ENCODE measurements at places on chromosomes 5 and 9.

DNA sequence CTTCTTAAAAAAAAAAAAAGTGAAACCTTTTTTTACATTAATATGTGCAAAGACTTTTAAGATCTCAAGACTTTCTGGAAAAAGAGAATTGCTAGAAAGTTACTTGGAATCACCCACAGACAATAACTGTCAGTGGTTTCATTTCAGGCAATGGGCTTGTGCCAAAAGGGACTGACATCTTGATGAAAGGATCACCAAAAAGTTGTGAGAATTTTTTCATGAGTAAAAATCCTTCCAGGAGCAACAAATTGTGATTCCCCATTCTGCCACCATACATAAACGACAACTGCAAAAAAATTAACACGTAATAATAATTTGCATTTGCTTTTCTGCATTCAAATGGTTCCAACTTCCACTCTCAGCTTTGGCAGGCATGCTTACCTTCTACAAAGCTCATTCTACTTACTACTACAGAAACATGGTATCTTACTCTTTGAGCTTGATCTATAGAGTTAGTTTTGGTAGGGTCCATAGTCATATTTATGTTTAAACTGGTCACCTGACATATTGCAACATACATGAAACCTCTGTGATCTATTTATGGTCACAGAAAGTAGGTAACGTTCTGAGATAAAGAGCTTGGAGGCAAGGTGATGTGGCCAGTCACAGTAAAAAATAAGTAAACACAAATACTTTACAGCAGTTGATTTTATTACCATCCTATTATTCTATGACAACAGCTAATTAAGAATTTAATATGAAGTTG is 3.0 kb downstream of the NREP start:
- no peak for DNase-seq

DNA sequence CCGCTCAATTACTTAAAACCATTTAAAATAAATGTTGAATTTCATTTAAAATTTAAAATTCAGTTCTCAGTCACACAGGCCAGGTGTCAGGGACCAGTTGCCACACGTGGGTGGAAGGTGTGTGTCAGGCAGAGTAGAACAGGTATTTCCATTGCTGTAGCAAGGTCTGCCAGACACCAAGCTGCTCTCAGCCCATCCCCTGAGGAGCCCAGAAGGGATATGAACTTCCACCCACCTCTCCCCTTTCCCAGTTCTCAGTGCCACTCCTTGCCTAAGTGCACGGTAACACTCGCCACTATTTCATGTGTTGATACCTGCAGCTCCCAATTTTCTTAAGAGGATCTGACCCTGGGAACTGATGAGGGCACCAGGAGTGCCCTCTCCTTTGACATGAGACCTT is 12.7 kb downstream of the SYK start:
- DNase-seq = no peak

GRCh38 chr5:103476811-103477210 is 85.8 kb downstream of the NUDT12 start:
- no peak for DNase-seq

DNA sequence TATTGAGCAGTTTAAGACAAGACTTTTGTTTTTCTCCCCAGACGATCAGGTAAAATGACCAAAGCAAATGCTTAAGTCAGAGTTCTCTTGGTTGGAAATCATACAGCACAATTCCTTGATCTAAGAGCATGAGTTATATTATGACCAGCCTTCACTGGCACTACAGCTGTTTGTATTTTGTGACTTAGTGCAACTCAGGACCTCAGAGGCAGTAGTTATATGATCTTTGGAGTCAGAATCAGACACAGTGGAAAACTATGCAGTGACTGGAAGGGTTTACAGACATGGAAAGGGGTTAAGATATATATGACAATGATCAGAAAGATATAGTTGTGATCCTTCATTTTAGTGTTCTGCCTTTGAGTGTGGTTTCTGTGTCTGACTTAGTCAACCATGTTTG is 24.3 kb downstream of the RAD23B start:
- no peak for DNase-seq

- DNase-seq = no peak
These were observed 493.6 kb upstream of the KLF4 start for GRCh38 chr9:107983181-107983603.

DNA sequence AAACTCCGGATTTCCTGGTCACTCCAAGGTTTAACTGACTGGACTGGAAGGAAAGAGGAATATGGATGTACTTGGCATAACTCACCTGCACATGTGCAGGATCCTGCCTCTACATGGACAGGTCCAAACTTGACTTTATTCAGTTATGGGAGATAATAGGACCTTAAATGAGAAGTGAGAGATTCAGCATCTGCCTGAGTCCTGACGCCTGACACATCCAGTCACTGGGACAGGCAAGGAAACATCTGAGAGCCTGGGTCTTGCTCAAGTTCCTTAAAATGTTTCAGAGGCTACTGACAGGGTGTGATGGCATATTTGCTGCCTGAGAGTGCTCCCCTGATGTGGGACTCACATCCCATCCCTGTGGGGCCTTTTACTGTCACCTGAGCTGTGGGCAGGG is 34.9 kb downstream of the ZNF354A start:
- no peak for DNase-seq

DNA sequence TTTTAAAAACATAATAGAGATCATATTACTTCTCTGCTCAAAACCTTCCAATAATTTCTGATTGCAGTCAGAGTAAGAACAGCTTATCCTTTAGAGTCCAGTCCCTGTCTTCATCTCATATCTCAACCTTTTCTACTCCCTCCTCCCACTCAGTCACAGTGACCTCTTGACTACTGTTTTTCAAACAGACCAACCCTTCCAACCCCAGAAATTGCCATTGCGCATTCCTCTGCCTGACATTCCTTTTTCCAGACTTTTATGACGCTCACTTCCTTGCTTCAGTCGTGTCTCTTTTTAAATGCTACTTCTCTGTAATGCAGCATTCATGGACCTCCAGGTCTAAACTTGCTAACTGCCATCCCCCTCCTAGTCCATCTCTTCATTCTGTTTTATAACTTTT is 800.5 kb downstream of the BRINP1 start:
- no peak for DNase-seq

DNA sequence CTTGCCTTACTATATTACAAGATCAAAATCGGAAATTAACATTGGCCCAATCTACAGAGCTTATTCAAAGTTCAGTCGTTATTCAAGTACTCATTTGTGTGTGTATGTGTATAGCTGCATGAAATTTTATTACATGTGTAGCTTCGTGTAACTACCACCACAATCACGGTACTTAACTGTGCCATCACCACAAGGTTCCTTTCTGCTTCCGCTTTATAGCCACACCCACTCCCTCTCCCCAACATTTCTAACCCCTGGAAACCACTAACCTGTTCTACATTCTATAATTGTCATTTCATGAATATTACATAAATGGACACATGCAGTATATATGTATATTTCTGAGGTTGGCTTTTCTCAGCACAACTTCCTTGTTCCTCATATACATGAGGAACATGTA is 4.0 kb upstream of the TEX48 start:
- no peak for DNase-seq

DNA sequence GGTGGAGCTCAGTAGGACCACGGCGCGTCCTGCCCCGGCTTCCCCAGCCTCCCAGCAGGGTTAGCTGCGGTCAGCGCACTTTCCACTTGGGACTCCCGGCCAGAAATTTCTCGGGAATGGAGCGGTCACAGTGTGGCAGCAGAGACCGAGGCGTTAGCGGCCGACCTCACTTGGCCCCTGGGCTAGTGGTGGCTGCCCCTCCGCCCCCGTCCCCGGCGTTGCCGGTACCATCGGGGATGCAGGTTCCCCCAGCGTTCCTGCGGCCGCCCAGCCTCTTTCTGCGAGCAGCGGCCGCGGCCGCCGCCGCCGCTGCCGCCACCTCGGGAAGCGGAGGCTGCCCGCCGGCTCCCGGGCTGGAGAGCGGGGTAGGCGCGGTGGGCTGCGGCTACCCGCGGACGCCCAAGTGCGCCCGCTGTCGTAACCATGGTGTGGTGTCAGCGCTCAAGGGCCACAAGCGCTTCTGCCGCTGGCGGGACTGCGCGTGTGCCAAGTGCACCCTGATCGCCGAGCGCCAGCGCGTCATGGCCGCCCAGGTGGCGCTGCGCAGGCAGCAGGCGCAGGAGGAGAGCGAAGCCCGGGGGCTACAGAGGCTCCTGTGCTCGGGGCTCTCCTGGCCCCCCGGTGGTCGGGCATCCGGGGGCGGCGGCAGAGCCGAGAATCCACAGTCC is 460 bp downstream of the DMRTA1 start:
- peak; percentile 59 for DNase-seq

GRCh38 chr5:74538206-74538661 is 102.3 kb downstream of the ENC1 start:
- no peak for DNase-seq

GRCh38 chr5:16619136-16619535 is 2.3 kb upstream of the RETREG1 start:
- no peak for DNase-seq

DNA sequence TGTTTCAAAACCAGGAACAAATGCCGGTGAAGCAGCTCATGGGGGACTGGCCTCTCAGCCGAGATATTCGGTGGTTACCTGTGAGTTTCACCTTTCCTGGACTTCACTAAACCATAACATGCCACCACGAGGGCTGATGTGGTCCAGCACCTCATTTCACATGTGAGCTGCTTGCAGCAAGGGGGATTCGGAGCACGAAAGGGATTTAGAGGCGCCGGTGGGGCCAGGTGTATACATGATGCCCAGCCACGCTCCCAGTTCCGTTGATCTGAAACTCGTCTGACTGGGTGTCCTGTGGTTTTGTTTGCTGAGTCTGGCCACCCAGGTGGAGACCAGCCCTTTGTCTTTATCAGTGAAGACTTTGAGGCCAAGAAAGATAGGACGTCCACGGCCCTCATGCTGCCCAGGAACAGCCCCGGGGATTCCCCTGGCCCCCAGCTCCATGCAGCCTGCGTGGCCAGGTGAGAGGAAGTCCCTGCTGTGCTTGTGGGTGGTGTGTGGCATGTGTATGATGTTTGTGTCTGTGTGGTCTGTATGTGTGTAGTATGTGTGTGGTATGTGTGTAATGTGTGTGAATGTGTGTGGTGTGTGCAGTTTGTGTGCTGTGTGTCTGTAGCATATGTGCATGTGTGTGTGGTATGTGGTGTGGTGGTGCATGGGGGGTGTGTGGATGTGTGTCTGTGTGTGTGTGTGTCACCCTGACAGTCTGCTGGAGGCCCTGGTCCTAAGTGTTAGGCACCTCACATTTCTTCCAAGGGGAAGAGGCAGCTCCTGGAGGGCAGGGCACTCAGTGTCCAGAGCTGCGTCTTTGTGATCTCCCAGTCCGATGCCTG is 23.4 kb downstream of the PHF2 start:
- DNase-seq = no peak

DNA sequence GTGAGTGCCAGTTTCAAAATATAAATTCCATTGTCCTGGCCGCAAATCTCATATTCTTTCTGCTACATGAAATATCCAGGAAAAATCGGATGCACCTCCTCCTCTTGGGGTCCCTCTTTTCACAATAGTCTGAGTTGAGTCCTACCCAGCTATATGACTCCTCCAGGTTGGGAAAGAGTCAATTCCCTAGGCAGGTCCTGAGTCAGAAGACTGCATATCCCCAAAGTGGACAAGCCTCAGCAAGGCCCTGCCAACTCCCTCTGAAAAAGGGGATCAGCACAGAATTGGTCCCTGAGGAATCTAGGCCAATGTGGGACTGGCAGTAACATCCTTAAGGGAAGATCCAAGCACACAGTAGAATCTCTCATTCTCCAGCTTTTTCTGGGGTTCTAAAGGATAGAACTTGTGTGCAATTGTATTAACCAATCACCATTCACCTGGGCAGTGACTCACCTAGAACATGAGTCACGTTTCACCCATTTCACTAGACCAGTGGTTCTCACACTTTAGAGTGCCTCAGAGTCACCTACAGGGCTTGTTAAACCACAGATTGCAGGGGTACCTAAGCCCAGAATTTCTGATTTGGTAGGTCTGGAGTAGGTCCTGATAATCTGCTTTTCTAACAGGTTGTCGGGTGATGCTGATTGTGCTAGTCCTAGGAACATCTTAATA is 44.7 kb upstream of the TMEM215 start:
- no peak for DNase-seq

DNA sequence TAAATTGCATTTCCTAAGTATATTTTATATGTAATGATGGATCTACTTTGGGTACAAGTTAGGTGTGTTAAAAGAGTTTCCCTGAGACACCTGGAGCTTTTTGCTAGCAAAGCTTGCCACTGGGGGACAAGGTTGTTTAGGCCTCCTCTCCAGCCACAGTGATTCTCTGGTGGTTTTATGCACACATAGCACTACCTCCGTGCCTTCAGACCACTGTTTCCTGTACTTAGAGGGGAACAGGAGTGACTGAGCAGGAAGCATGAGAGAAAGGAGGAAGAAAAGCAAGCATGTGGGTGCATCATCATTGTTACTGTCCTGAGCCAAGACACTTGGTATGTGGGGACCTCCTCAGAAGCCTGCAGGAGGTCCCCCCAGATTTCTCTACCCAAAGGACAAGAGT is 272.1 kb downstream of the RASEF start:
- no peak for DNase-seq

GRCh38 chr5:14830210-14831005 is 41.2 kb downstream of the ANKH start:
- DNase-seq = no peak

GRCh38 chr5:140358738-140359310 is 1.2 kb upstream of the SLC4A9 start:
- DNase-seq = no peak

DNA sequence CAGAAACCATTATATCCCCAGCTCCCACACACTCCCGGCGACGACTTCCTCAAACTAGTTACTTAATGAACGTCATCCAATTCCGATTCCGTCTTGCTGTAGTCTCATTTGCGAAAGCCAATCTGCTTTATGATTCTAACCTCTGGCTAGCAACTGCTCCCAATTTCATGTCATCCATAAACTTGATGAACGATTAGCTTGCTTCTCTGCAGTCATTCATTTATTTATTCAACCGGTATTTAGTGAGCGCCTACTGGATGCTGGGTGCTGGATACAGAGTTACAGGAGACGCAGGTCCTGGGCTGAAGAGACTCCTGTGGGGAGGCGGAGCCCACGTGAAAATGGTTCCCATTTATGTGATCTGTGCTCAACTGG is 46.2 kb downstream of the TSPAN17 start:
- DNase-seq = no peak

Measured in activated CD8-positive, alpha-beta memory T cell treated with anti-CD3 and anti-CD28 coated beads for 24 hours (primary cell).